ENCODE measurements at places on chromosomes 5 and 9.

DNA sequence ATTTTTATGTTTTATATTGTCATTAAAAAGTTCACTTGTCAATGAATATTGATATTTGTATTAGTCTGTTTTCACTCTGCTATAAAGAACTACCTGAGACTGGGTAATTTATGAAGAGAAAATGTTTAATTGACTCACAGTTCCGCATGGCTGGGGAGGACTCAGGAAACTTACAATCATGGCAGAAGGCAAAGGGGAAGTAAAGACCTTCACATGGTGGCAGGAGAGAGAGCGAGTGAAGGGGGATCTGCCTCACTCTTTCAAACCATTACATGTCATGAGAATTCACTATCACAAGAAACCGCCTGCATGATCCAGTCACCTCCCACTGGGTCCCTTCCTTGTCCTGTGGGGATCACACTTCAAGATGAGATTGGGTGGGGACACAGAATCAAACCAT lies 27.4 kb downstream of the SRD5A1 start:
- DNase-seq: no peak

GRCh38 chr5:173673295-173674101 lies 57.0 kb upstream of the BOD1 start:
- DNase-seq: no peak

DNA sequence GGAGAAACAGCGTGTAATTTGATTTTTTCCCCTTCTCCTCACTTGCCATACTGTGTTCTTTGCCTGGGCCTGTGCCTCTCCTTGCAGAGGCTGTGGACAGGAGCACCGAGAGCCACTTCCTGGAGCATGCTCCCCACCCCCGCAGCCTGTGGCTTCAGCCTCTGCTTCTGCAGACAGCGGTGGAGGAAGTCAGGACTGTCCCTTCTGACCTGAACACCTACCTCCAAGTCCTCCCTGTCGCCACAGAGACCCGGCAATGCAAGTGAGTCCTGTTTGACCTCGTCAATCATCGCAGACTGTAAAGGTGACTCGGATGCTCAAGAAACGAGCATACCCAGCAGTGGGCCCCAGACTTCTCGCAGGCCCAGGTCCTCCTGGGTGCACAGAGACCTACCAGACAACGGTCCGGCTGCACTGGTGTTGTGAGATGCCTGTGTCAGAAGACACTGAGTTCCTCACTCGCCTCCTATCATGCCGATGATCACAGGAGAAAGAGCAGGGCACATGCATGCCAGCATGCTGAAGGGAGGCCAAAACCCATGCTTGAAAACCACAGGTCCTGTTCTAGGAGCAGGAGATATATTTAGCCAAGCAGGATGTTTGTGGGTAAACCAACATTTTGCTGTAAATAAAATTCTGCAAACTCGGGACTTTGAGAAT lies 198.8 kb downstream of the AUH start:
- no peak for DNase-seq

GRCh38 chr5:169029037-169029436 lies 271.9 kb downstream of the SLIT3 start:
- DNase-seq: no peak

- DNase-seq: no peak
Measured at GRCh38 chr9:137241490-137242268, 592 bp downstream of the TUBB4B start.

DNA sequence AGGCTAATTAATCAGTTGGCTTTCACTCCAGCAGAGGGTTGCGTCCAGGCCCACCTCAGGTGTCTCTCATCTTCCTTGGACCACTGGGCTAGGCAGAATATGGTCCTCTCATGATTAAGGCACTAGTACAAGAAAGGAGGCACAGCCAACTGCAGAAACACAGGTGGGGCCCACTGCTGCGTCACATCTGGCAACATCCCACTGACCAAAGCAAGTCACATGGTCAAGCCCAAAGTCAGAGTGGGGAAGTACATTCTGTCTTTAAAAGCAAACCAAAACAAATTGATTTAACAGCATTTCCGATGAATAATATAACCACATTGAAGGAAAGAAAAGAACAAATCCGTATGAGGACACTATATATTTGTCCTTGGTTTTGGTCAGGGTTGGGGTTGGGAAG lies 28.0 kb upstream of the UBTD2 start:
- no peak for DNase-seq

GRCh38 chr9:8262625-8263622 lies 463.3 kb upstream of the DMAC1 start:
- DNase-seq: peak; percentile 51

GRCh38 chr5:76334574-76334973 lies 68.5 kb upstream of the IQGAP2 start:
- no peak for DNase-seq

DNA sequence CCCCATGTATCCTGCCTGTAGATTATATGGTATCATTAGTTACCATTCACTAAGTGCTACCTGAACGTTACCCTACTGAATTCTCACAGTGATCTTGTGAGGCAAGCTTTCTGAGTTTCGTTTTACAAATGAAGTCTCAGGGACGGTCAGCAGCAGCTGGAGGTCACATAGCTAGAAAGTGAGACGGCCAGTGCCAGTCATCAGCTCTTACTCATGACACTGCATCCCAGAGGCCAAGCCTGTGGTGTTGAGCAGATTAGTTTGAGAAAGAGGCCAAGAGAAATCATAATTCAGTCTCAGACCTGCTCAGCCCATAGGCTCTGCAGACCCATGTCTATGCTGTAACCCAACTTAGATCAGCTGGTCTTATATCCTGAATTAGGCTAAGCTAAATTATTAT lies 95.7 kb upstream of the EGFLAM start:
- DNase-seq: no peak

DNA sequence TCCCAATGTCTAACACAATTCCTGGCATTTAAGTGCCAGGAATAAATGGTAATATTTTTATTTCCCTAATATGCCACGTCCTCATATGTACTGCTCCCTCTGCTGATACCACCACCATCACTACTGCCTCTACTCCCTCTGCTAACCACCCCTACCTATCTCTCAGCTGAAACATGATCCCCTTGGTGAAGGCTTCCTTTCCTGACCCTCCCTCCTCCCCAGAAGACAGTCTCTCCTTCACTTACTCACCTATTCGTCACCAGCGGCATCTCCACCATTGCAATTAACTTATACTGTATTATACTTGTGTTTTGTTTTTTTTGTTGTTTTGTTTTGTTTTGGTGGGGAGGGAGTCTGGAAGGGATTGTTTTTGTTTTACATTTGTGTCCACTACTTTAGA lies 4.8 kb downstream of the DENND1A start:
- no peak for DNase-seq

GRCh38 chr5:485946-486491 lies 38.2 kb downstream of the SLC9A3 start:
- no peak for DNase-seq

GRCh38 chr5:171714851-171715250 lies 70.8 kb upstream of the SMIM23 start:
- DNase-seq: no peak

DNA sequence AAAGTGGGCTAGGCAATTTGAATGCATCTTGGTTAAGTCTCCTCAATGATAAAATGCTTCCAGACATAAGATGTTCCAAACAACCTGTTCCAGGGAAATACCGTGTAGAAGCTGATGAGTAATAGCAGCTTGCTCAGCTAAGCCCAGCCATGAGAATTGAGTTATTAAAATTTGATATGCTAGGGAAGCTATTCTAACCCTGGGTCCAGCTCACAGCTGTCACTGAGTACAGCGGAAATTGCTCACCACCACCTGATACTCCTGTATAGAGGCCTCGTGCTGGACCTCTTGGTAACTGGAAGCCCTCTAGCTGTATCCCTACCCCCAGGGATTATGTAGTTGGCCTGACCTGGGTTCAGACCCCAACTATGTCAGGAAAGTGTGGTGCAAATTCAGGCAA lies 521.3 kb upstream of the TRPC7 start:
- no peak for DNase-seq

DNA sequence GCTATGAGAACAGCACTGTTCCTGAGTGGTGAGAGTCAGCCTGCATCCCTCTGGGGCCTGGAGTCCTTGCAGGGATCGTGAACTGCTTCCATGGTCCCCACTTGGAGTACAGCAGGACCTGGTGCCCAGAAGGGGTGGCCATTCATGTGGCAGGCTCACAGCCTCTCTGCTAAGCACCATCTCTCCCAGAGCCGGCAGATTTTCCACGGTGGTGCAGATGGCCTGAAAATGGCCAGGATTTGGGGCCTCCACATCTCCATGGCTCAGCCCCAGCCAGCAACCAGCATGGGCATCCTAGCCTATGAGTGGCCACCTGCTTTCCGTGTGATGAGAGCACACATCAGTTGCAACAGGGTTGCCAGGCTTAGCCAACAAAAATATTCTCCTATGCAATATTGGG lies 33.9 kb upstream of the SEMA4D start:
- DNase-seq: no peak

DNA sequence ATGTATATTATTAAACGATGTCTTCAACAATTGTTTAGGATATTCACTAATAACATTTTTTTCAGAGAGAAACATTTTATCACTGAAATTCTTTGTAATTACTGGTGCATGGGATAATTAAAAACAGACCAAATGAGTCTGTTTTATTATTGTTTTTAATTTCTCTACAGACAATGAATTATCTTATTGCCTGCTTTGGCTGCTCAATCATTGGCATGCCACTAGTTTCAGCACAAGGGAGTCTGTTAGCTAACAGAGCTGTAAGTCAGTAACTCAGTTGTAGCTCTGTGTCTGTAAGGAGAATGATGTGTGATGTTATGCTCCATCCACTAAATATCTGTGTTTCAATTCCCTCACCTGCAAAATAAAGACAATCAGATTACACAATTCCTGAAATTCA lies 443.9 kb downstream of the PRR16 start:
- no peak for DNase-seq

GRCh38 chr5:178136990-178137389 lies 6.2 kb downstream of the RMND5B start:
- DNase-seq: no peak

- DNase-seq: no peak
Measured at GRCh38 chr5:88230546-88231066, 38.0 kb downstream of the TMEM161B start.

- no peak for DNase-seq
Measured at GRCh38 chr5:111762895-111763294, 5.9 kb upstream of the NREP start.

DNA sequence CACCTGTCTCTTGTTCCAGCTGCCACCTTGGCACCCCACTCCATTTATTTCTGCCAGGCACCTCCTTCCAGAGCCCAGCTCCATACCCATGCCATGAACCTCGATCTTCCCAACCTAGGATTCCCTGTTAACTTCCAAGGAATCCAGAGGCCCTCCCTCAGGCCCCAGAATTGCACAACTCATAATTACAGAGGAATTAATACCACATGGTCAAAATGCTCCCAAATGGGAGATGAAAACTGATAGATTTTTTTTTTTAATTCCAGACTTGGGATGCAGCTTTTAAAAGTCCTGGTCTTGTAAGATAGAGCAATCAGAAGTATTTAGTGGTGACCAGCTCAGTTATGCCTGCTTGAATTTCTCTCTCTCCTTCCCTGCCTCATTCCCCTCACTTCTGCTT lies 96.2 kb upstream of the CCDC112 start:
- DNase-seq: no peak

DNA sequence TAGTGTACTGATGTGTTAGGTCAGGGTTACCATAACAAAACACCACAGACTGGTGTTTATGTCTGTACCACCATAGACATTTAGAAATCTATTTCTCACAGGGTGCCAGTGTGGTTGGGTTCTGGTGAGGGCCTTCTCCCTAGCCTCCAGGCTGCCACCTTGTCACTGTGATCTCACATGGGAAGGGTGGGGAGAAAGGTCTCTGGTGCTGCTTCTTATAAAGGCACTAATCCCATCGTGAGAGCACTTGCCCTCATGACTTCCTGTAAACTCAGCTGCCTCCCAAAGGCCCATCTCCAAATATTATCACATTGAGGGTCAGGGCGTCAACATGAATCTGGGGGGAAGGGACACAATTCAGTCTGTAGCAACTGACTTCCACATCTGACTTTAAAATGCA lies 49.8 kb downstream of the PIK3R1 start:
- DNase-seq: no peak

- no peak for DNase-seq
Measured at GRCh38 chr5:175826980-175827379, 44.4 kb upstream of the CPLX2 start.

DNA sequence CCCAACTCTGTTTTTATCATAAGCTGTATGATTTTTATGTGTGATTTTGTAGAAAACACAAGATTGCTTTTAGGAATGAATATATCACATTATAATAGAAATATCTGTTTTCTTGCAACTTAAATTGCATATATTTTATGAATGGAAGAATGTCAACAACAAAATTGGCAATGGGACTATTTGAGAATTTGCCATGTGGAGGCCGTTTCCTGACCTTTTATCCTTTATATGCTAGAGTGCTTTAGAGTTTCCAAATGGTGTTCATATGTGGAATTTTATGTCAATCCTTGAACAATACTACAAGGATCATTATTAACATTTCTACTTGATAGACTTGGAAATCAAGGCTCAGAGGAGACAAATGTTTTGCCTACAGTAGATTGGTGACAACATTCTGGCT lies 34.2 kb downstream of the ITGA1 start:
- DNase-seq: no peak

Measured in left renal pelvis (tissue), 4 donors.